Heart left ventricle (tissue), 16 donors: ENCODE measurements at places on chromosomes 3 and 15.

DNA sequence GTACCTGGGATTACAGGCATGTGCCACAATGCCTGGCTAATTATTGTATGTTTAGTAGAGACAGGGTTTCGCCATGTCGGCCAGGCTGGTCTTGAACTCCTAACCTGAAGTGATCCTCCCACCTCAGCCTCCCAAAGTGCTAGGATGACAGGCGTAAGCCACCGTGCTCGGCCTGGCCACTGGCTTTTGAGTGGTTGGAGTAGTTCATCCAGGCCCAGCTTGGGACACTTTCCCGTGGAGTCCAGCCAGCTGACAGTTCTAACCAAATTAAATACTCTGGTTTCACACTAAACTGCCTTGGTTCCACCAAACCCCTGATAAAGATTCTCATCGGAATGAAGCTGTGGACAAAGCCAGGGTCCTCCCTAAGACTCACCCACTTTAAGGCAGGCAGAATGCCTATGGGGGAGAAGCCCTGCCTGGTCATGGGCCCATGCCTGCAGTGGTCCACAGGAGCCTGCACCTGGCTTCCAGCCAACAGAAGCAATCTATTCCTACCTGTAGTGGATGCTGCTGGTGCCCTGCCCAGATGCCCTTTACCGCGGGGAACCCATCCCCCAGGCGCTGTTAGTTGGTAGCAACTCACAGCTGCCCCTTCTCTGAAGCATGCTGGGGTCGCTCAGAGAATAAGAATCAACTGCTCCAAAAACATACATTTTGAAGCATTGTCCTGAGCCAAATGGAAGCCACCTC lies 5.2 kb upstream of the SLC28A1 start:
- DNase-seq, result no peak

DNA sequence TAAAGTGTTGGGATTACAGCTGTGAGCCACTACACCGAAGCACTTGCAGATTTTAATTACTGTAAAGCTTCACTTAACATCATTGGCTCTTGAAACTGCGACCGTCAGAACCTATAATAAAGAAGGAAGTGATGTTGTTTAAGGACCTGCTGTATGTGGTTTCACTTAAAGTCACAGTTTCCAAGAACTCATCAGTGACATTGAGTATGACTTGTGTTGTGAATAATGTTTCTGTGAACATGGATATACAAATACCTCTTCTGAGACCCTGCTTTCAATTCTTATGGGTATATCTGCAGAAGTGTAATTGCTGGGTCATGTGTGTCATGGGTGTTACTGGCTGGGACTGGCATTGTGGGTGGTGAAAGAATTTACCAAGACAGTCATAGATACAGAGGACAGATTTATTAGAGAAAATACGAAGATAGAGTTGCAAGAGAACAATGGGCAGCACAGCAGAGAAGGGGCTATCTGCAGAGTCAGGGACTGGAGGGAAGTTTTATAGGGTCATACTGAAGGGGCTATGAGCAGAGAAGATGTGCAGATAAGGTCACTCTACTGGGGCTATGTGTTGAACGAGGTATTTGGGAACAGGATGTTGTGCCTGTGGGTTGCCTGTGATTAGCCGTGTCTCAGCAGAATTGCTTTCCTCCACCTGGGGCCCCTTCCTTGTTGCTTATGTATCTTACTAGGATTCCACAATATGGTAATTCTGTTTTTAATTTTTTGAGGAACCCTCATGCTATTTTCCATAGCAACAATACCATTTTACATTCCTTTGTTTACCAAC lies 4.5 kb downstream of the NDUFB5 start:
- DNase-seq, result no peak

DNA sequence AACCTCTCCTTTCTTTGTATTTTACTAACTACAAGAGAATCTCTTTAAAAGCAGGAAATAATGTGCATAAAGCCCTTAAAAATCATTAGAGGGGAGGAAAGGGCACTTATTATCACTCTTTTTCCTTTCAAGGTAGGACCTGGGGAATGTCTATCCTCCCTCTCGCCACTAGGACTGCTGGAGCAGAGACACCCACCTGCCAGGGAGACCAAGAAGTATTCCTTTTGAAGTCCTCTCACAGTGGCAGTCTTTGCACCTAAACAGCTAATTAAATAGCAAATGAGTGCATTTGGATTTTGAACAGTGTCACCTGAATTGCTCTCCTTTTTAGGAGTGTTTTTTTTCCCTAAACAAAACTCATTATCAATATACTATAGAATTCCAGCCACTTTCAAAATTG lies 874.1 kb downstream of the ZPLD1 start:
- DNase-seq, result no peak

GRCh38 chr3:112607863-112608262 lies 33.1 kb downstream of the CCDC80 start:
- no peak for DNase-seq

GRCh38 chr15:45265506-45265905 lies 13.5 kb downstream of the SLC28A2 start:
- DNase-seq, result no peak
